Fibroblast of lung (primary cell): ENCODE measurements at places on chromosomes 7 and 10.

- DNase-seq = peak; percentile 53
These were observed 32.7 kb upstream of the TARP start for GRCh38 chr7:38306171-38306570.

DNA sequence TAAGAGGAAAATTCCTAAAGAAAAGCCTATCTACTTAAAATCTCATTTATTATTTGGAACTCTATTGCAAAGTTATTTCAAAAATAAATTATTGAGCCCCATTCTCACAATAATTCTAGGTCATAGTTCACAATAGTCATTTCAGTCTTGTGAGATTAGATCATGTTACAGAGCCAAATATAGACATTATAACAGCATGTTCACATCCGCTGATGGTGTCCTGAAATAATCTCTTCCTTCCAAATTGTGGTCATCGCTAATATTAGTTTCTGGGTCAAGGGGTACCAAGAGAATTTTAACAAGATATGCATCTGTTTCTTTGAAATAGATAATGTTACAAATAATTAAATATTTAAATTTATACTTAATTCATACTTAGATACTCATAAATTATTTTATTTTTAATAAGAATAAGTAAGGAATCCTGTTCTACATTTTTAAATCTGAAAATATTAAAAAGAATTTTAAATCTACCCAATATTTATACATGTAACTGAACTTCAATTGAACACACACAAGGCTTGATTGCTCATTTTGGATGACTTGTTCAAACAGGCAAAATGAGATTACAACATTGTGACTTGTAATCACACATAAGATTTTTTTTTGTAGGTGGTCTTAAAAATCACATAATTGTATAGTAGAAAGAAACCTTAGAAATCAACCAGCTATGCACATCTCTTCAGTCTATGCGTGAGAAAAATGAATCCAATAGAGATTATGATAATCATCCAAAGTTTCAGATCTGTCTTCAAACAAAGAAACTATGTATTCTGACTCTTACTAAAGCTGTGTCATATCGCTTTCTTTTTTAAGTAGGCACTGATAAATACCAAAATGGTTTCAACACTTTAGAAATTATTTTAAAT lies 13.1 kb downstream of the GNAT3 start:
- DNase-seq = peak; percentile 92

GRCh38 chr7:106421181-106421762 lies 136.5 kb upstream of the NAMPT start:
- peak; percentile 98 for DNase-seq

DNA sequence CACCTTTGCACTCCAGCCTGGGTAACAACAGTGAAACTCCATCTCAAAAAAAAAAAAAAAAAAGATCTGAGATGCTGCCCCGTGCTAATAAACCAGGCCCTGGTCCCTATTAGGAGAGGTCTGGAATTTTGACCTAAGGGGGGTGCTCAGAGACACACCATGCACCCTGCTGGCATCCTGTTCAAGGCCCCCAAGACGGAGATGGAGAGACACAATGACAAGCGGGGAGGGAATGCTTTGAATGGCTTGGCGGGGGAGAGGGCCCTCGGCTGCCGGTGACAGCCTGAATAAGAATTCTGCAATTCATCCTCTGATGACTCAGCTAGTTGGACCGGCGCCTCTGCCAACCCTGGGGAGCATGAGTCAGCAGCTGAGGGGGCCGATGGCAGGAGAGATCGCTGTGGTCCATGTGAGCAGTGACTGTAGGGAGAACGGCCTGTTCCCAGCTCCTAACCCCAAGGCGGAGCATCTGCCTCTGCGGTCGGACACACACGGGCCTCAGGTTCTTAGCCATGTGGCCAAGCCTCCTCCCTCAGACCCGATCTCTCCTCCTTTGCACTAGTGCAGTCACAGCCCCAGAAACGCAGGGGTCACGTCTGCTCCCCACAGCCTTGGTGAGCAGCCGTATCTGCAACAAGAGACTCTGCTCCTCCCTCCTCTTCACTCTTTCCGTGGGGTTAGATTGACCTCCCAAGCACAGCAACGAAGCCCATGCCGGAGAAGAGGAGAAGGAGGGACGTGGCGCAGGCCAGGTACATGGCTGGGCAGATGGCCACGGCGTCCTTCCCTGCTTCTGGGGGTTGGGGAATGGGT lies 14.9 kb downstream of the TRIM56 start:
- peak; percentile 99 for DNase-seq

DNA sequence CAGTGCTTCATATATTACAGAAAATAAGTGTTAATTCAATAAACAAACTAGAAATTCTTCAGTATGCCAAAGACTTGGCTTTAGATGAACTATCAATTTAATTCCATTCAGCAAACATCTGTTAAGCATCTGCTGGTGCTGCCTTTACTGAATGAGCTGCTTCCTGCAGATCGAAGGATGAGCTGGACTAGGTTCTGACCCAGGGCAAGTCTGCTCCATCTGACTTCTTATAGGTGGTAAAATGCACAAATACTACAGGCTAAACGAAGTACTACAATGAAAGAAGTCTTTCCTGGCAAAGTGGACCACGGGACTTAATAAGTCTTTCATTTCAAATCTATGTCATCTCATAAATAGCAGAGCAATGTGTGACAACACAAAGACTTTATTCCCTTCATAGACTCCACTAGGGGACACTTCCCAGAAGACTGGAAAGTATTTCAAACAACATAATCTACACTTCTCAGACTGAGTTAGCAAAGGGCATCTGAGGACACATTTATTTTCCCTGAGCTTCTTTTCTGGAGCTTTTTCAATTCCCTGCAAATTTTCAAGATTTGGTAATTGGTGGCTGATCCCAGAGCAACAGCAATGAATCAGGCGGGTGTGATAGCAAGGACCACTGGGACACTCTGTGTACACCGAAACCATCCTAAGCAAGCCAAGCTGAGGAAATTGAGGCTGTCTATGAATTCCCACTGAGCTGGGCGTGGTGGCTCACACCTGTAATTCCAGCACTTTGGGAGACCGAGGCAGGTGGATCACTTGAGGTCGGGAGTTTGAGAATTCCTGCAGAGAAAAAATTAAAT lies 108.9 kb upstream of the FRMD4A start:
- DNase-seq = peak; percentile 25

- DNase-seq = peak; percentile 81
These were observed 551.4 kb downstream of the LRMDA start for GRCh38 chr10:75982611-75983369.

DNA sequence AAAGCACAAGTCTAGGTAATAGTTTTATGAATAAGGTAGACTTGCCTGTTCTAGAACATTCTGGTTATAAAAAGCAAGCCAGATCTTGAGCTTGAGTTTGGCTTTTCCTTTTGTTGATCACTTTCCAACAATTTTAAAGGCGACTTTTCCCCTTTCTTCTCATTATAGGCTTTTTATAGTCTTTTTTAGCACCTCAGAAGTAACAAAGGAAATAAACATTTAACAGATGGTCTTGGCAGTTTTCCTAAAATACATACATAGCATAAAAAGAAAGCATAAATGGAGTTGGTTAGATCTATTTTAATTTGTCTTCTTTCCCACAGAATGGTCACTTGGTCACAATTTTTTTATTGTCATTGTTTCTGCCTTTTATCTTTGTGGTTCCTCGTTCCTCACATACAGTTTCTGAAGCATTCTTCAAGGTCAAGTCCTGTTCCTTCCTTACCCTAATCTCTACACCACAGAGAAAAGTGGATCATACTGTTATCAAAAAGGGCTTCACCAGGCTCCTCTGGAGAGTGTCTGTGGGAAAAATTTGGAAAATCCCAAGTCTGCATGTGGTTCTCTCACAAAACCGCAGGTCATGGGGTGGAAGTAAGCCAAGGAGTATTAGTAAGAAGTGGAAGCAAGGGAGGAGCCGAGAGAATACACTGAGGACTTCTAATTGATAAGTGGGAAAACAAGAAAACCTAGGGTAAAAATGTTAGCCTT lies 31.3 kb downstream of the THNSL1 start:
- DNase-seq = peak; percentile 28

DNA sequence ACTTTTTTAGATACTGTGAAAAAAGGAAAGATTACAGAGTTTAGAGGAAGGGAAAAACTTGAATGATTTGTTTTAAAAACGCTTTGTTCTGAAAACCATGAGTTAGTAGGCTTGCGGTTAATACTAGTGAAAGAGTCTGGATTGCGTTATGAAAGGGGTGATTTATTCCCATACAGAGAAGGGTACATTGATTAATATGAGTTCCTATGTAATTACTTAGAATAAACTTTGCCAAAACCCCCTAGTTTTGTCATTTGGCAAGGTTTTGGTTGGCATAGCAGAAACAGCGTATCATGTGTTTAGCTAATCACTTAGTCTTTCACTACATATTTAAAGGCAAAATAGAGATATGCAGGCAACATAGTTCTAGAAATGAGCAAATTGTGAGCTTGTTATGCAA lies 91.2 kb upstream of the POT1 start:
- peak; percentile 53 for DNase-seq

DNA sequence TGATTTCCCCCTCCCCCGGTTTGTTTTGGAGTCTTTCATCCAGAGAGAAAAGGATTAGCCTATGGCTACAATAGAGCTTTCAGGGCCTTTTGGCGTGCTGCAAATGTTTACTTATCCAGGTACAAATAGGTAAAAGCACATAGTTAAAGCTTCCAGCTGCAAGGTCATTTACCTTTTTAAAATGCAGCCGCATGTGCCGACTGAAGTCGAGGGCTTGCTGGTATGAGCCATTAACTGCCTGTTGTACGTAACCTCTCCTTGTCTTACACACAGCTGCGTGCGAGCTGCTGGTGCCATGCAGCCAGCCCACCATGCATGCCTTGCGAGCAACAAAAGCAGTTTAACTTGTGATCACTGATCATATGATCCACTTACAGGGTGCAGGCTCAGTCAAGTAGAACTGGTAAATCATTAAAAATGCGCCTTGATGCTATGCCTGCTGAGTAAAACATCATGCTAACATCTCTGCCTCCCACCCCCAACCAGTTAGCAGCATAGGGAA lies 866.4 kb downstream of the LRMDA start:
- DNase-seq = no peak

DNA sequence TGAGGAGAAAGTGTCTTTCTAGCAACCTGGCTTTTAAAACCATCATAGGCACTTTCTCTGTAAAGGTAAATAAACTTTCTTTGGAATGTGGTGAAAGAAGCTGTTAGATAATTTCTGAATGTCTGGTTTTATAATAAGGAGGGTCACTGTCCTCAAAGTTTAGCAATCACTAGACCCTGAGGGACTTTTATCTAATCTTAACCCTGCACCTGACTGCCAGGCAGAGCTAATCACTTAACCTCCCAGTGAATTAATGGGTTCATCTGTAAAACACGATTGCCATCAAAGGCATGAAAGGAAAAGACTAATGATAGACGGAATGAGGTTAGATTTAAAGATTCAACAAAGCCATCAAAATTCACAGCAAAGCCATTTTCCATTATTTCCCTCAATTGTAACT lies 553.8 kb downstream of the GRM8 start:
- DNase-seq = no peak

DNA sequence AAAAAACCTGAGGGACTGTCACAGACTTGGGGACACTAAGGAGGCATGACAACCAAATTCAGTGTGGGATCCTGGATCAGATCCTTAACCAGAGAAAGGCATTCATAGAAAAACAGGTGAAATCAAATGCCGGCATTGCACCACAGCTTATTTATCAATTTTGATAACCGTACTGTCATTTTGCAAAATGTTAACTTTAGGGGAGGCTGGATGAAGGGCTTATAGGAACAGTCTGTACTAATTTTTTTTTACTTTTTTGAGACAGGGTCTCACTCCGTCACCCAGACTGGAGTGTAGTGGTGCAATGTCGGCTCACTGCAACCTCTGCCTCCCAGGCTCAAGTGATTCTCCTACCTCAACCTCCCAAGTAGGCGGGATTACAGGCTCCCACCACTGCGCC lies 217.1 kb downstream of the ELMO1 start:
- DNase-seq = no peak

DNA sequence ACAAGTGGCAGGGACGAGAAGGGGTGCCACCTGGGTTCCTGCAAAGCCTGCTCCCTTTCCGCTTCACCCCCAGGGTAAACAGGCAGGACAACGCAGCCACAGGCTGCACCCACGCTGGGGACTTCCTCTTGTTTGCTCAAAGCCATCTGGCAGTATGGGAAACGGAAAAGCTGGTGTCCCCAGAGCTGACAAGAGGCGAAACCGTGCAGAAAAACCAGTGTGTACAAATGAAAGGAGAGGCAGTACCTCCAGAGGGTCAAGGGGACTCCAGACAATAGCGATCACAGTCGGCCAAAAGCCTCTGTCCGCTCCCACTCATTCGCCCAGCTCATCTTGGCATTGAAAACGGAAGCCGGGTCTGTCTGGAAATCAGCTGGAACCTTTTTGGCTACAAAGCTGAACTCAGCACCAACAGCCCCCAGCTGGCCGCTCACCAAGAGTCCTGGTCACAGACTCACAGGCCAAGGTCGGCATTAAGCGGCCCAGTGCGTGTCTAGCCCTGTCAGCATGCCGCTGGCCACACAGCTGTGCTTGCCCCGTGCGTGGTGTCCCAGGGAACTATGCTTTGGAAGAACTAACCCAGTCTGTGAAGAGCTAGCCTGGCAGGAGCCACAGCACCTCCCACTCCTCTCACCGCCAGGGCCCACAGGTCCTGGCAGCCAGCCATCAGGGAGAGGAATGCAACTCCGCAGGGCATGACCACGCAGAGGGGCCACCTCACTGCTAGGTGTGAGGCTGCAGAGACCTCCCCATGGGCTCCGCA lies 10.4 kb downstream of the TNS3 start:
- DNase-seq = peak; percentile 85

- peak; percentile 72 for DNase-seq
These were observed 25.8 kb downstream of the DOCK1 start for GRCh38 chr10:126930883-126931503.

GRCh38 chr7:47514367-47514766 lies 67.5 kb downstream of the TNS3 start:
- DNase-seq = no peak

- no peak for DNase-seq
These were observed 124.4 kb upstream of the ITGB1 start for GRCh38 chr10:33082373-33082895.

DNA sequence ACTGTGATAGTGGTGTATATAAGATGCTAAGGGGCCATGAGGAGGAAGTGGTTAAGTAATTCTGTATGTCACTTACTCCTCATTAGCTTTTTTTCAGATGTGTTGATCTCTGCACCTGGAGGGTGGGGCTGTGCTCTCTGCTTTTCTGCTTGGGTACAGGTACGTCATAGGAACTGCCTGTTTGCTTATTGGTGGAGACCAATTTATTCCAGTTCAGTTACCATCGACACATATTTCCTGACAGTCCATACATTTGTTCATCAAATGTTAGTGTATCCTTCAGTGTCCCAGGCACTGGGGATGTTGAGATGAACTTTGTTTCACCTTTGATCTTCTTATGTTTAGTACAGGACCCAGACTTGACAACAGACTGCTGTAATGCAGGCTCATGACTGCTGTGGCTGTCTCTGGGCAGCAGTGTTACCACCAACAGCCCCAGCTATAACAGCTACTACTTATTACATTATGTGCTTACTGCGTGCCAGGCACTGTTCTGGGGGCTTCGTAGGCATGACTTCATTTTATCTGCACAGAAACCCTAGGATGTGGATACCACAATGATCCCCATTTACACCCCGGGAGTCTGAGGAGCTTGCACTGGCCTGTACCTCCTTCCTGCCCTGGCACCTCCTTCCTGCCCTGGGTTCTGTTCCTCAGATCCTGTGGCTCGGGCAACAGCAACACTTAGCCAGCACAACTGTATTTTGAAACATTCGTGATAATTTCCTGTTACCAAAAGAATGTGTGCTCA lies 87.4 kb downstream of the BUB3 start:
- DNase-seq = no peak
